NCI-H226 (cell line): ENCODE measurements at places on chromosomes 2 and 18.

GRCh38 chr2:191617575-191617974 lies 60.4 kb upstream of the NABP1 start:
- DNase-seq = no peak

- DNase-seq = no peak
These were observed 139.9 kb downstream of the THADA start for GRCh38 chr2:43455731-43456642.

DNA sequence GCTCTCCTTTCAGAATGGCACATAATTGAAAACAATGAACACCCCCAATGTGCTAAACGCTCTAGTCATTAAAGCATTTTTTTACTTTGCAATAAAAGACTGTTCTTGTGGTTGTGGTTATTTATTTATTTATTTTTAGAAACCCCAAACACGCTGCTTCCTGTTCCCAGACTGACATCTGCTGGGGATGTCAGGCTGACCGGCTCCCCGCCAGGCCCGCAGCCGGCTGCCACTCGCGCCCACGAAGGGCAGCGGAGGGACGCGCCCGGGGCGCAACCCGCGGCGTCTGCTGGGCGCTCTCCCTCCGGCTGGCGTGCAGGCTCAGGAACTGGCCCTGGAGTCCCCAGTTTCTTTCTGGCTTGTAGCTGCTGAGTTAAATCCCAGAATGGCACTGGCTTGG lies 83.1 kb upstream of the SP3 start:
- no peak for DNase-seq

DNA sequence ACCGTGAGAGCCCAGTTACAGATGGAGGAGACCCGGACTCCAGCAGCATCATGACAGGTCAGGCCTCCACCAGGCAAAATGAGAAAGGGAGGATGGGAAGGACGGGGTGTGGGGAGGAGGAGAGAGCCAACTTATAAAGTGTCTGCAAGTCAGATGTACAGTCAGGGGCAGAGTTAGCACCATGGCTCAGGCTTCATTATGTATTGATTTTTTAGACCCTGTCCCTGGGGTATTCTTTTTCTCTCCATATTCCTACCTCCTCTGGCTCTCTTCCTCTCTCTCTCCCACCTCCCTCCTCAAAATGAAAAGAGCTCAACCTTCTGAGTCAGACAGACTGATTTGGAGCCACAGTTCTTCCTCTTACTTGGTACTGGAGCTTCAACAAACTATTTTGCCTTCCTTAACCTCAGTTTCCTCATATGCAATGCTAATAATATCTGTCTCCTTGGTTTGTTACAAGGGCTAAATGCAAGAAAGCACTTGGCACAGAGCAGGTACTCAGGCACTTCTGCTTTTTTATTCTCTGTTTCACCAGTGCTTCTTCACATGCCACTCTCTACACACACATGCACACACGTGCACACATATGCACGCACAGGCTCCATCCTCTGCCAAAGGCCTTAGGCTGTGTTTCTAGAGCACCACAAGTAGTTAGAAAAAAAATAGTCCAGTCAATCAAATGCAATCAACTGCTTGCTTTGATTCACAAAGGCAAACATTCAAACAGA lies 92.3 kb upstream of the PKDCC start:
- no peak for DNase-seq

GRCh38 chr2:208879666-208880065 lies 473.1 kb downstream of the PTH2R start:
- no peak for DNase-seq
